ENCODE measurements at places on chromosomes 2 and 18.

- no peak for DNase-seq
Observed at GRCh38 chr2:185441486-185442005, 297.1 kb upstream of the FSIP2 start.

DNA sequence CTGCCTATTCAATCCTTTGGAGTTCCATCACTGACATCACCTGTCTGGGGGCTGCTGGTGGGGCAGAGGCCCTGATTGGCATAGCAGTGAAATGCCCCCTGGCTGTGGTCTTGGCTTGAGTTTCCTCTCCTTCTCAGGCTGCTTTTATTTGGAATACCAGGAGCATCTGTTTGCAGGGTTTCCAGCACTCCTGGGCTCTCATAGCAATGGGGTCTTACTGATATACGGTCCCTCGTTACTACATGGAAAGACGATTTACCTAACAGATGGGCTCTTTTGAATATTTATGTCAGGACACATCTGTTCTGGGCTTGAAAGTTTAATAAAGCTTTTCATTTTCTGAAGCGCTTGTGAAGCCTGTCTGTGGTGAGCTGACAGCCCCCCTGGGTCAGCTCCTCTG lies 230.3 kb downstream of the SLC4A3 start:
- no peak for DNase-seq

- DNase-seq, result no peak
Observed at GRCh38 chr18:11963991-11964484, 17.3 kb upstream of the IMPA2 start.

DNA sequence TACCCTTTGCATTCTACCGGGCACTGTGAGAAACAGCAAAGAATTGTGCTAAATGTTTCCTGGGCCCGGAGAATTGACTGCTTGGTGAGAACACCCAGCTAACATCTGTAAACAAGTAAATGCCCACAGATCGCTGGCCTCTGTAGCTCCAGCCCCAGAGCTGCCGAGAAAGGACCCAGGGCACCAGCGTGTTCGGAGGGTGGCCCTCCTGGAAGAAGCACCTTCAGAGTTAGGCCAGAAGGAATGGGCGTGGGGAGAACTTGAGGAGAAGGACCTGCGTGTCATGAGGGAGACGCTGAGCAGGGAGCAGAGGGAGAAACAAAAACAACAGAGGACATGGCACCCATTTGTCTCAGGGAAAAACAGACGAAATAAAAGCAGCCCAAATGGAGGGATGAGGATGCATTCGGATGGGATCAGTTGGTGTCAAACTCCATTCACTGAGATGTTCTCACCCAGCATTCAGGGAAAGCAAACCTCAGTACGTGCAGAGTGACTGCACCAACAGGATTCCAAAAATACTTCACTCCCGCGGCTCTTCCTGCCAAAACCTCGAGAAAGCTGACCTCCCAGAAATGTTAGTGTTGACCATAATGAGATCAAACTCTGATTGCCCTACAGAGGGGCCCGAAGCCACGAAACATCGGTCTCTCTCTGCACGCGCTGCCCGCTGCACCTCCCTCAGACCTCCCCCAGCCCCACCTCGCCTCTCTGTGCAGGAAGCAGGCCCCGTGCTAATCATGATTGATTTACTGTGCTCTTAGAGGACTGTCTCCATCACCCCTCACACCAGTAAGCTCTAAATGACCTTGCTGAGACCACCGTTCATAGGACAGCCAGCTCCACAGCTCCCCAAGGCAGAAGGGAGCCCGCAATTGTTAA lies 376.3 kb upstream of the SALL3 start:
- DNase-seq, result no peak

DNA sequence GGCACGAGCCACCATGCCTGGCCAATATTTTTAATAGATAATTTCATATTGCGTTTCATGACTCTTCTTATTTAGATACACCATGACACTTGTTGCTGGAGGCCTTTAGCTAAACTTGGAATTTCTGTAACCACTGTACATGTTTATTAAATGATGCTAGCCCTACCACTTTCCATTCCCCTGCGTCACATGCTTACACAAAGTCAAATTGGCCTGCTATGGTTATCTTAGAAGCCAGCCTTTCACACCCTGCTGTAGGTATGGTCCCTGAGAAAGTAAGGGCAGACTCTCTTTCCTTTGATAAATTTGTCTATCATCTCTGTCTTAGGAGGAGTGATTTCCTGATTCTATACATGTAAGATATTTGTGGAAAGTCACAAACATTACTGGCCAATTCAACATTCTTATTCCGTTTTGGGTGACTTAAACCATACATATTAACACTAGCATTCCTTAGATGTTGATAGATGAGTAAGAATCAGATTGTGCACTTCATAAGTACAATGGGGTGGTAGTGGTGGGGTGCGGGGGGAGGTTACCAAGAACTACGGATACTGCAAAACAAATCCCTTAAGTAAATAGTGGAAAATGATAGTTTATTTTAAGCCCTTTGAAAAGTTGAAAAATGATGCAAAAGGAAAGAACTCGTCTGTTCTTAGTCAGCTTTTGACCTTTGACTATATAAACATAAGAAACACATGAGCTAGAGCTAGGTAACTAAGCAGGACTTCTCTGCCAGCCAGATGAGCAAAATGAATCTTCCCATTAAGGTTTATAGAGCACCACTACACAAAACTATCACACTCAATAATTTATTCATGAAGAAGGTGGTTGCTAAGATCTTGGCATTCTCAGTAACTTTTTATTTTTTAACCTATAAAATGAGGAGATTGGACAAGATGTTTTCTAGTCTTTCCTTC lies 7.9 kb upstream of the NDUFV2 start:
- DNase-seq, result no peak

Data from NCI-H774 (cell line).